ENCODE measurements at places on chromosomes 4 and X.

DNA sequence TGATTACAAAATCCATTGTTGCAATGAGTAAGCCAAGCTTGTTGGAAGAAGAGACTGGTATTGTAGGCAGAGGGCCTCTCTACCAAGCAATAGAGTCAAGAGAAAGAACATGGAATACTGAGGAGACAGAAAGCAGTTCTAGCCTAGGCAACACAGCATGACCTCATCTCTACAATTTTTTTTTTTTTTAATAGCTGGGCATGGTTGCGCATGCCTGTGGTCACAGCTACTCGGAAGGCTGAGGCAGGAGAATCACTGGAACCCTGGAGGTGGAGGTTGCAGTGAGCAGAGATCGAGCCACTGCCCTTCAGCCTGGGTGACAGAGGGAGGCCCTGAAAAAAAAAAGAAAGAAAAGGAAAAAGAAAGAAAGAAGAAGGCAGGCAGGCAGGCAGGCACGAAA lies 11.7 kb upstream of the ZBTB33 start:
- no peak for DNase-seq

GRCh38 chrX:148763896-148764295 lies 263.5 kb downstream of the AFF2 start:
- DNase-seq = no peak

DNA sequence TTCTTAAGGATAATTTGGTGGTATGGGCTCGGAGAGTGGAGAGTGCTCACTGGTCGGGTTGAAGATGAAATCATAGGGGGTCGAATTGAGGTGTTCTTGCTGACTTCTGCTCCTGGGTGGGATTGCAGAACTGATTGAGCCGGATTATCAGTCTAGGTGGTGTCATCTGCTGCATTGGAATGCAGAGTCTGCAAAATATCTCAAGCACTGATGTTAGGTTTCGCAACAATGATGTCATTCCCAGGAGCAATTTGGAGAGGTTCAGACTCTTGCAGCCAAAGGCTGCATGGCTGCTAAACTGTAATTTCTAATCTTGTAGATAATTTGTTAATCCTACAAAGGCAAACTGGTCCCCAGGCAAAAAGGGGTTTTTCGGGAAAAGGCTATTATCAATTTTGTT lies 67.7 kb downstream of the RHOH start:
- DNase-seq = no peak

- no peak for DNase-seq
Measured at GRCh38 chr4:109879081-109879480, 31.2 kb downstream of the LRIT3 start.

GRCh38 chr4:1234309-1234695 lies 14.6 kb downstream of the CTBP1 start:
- DNase-seq = no peak

DNA sequence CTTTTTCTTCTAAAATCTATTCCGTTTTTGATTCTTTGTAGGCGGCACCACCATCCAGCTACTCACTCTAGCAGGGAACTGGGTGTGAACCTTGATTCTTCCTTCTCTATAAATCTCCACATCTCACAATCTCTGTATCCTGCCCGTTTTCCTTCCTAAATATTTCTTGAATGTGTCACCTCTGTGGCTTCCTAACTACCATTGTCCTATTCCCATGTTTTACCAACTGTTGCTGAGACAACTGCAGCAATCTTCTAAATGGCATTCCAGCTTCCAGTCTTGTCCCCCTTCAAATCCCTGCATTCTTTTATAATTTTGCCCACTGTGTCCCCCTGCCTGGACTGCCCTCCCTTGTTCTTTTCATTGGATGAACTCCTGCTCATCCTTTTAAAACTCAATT lies 641.3 kb downstream of the RPA4 start:
- DNase-seq = no peak

- no peak for DNase-seq
Measured at GRCh38 chr4:172806841-172807240, 361.8 kb upstream of the GALNT7 start.

GRCh38 chr4:7006411-7006810 lies 36.8 kb upstream of the TADA2B start:
- no peak for DNase-seq

All from CD4-positive, alpha-beta T cell (primary cell).